Stimulated activated CD8-positive, alpha-beta memory T cell treated with anti-CD3 and anti-CD28 coated beads, Interleukin-7, amount 100 ng/mL, for 1 hour (primary cell): ENCODE measurements at places on chromosomes 7 and 10.

DNA sequence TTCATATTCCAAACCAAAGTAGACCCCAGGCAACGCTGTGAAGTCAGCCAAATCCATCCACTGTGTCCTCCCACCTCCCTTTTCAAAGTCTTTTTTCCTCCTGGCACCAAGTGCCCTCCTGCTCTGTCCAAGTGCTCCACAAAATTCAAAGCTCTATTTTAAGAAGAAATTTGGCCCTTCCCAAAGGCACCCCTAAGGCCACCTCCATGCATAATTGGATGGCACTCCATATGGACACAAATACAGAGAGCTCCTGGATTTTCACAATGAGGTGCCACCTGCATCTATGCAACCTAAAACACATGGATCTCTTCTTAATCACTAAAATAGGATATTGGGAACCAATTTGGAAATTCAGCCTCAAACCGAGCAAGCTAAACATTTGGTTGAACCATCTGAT lies 121.6 kb downstream of the RELN start:
- DNase-seq = no peak

GRCh38 chr7:25626451-25627131 lies 398.3 kb upstream of the NPVF start:
- DNase-seq = no peak

GRCh38 chr10:115814542-115814941 lies 458.5 kb downstream of the GFRA1 start:
- no peak for DNase-seq

- DNase-seq = no peak
Observed at GRCh38 chr7:121017586-121017985, 29.1 kb downstream of the CPED1 start.

DNA sequence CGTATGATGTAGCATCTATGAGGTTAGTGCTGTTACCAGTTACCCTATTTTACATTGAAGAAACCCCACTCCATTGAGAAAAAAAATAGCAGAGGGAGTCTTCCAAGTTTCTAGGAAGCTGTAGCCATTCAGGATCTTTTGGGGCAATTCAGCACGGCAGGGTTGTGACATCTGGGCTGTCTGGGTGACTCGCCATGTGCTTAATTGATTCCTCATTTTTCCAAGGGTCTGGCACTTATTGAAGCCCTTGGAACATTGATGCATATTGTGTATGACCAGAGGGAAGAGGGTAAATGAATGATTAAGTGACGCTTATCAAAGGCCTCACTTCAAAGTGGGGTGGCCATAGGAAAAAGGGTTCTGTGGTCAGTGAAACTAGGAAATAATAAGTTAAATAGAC lies 248.7 kb downstream of the ARHGAP12 start:
- no peak for DNase-seq

- DNase-seq = no peak
Observed at GRCh38 chr10:77313066-77313750, 324.4 kb downstream of the KCNMA1 start.

DNA sequence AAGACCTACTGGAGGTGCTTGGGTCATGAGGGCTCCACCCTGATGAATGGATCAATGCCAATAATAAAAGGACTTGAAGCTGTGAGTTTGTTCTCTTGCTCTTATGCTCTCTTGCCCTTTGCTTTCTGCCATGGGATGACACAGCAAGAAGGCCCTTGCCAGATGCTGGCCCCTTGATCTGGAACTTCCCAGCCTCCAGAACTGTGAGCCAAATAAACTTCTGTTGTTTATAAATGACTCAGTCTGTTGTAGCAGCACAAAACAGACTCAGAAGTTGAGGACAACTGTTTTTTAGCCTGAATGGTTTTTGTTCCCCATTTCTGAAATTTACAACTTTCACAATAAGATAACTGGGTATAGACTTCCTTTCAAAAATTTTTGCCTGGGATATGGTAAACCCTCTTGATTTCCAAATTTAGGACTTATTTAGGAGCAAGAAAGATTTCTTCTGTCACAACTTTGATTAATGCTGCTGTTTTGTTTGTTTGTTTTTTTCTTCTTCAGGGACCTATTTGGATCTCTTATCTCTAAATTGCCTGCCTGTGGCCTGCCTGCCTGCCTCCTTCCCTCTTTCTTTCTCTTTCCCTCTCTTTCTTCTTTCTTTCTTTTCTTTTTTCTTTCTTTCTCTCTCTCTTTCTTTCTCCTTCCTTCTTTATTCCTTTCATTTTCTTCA lies 12.1 kb downstream of the ENTPD1 start:
- DNase-seq = no peak

DNA sequence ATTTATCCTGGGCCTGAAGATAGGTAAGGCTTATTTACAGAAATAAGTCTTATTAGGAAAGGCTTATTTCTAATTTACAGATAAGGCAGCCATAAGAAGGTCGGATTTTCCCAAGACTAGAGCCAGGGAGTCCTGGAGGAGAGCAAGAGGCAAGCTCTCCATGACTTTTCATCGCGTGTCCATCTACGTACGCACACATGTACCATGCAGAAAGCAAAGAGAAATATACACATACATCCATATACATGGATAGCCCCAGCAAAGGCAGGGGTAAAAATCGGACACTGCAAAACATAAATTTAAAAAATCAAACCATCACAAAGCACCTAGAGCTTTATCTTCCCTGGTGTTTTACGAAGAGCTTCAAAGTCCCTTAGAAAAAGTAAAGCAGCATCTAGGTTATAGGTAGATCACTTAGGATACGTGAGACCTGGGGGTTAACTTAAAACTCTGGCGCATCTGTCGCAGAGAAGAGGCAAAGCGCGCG lies 25.8 kb upstream of the ZRANB1 start:
- no peak for DNase-seq

GRCh38 chr10:125627646-125628045 lies 55.3 kb downstream of the TEX36 start:
- no peak for DNase-seq

- DNase-seq = no peak
Observed at GRCh38 chr10:83432261-83433045, 706.9 kb upstream of the GHITM start.

GRCh38 chr10:99339077-99339476 lies 9.9 kb downstream of the CNNM1 start:
- no peak for DNase-seq

DNA sequence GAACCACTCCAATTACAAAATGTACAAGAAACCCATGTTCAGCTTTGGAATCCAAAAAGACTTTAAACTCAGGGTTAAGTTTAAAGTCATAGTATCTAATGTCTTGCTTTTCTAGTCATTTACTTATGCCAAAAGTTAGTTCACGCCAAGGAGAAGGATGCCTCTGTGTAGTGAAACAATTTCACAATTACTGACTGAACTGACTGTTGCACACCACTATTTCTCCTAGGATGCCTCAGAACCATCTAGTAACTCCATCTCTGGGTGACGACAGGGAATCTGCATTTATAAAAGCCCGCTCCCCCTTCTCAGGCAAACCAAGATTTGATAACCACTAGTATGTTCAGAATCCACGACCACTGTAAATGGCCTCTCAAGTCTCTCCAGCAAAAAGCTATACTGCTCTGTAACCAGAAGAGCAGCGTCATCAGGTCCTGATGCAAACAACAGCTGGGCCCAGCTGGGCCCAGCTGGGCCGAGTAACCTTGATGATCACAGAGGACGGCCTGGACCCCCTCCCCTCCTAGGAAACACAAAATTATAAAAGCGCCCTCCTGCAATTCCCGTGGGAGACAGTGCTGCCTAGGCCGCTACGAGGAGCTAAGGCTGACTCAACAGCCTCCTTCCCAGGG lies 680 bp upstream of the ADO start:
- no peak for DNase-seq

DNA sequence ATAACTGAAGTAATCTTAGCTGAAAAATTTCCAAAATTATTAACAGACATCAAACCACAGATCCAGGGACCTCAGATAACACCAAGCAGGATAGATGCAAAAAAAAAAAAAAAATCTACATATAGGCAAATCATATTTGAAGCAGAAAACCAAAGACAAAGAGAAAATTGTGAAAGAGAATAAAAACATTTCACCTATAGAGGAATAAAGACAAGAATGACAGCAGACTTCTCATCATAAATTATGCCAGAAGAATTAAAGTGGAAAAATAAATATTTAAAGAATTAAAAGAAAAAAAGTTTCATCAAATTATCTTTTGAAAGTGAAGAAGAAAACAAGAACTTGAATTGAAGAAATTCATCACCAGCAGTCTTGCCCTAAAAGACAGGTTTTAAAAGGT lies 467.5 kb downstream of the GPAM start:
- no peak for DNase-seq

DNA sequence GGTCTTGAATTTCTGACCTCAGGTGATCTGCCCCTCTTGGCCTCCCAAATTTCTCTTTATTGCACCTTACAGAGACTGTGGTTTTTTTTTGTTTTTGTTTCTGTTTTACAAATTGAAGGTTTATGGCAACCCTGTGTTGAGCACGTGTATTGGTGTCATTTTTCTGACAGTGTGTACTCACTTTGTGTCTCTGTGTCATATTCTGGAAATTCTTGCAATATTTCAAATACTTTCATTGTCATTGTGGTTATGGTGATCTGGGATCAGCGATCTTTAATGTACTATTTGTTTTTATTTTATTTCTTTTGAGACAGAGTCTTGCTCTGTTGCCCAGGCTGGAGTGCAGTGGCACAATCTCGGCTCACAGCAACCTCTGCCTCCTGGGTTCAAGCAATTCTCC lies 89.8 kb downstream of the PRTFDC1 start:
- DNase-seq = no peak

GRCh38 chr10:4522296-4523000 lies 303.6 kb upstream of the AKR1E2 start:
- DNase-seq = no peak

DNA sequence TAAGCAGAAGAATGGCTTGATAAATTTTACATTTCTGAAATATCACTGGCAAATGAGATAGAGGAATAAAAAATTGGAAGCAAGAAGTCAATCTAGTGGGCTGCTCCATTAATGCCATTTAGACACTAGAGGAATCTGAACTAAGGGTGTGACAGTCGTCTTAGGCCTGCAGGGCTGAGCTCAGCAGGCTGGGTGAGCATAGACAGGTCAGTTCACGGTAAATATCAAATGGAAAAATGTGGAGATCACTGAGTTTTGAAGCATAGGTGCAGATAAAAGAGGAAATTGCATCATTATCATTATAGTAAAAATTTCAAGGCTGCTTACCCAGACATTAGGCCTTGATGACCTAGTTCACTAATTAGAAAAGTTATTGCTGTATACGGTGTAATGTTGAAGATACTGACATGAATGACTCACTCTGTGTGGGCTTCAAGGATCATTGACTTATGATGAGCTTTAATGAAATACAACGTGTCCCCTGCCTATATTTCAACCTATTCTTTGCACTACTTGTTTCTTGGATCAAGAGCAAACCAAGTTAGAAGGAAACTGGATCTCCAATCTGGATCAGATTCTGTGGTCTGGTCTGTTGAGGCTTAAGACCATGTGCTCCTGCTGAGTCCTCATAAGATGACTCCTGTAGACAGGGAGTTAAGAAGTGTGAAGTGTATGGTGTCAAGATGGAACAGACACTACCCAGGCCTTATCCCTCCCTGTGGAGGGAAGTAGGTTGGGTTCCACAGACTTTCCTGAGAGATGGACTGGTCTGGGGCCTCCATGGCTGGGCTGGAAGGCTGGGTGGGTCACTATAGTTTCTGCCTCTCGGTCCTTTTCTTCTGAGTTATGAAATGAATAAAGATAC lies 3.6 kb downstream of the OR2F2 start:
- no peak for DNase-seq

- DNase-seq = no peak
Observed at GRCh38 chr7:31549611-31550010, 35.7 kb downstream of the ITPRID1 start.

DNA sequence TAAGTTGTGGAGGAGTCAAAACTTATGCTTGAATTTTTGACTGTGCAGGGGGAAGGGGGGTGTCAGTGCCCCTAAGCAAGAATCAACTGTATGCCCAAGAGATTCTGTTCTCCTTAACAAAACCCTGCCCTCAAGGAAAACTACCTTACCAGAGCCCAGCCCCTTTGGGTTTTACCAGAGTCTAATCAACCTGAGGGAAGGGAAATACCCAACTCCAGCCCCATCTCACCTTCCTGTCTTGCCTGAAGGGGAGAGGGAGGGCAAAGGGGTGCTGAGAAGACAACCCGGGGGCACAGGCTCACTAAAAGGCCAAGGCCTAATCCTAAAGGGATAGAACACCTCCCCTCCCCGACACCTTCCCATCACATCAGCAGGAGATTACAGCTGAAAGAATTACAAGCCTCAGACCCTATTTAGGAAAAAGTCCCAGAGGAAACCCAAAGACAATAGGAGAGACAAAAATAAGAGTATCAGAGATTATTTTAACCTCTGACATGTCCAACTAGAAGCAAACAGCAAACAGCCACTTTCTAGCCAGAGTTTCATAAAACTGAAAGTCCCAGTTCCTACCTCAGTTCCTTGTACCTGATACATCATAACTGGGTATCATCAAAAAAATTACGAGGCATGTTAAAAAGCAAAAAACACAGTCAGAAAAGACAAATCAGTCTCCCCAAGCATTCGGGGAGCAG lies 26.8 kb upstream of the C7orf33 start:
- no peak for DNase-seq

DNA sequence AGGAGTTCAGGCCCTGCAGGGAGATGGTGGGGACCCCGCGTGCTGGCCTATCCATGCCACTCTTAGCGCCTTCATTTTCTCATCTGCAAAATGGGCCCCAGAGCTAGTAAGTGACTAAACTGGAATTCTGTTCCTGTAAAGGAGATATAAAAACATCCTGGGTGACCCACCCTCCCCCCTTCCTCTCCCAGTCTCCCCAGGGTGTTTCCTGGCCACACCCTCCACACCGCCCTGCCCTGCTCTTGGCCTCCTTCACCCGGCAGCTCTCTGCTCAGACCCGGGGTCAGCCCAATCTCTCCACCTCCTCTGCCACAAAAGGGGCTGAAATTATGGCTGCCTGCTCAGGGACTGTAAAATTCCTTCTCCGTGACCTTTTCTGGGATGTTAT lies 70.7 kb downstream of the C10orf105 start:
- DNase-seq = no peak

DNA sequence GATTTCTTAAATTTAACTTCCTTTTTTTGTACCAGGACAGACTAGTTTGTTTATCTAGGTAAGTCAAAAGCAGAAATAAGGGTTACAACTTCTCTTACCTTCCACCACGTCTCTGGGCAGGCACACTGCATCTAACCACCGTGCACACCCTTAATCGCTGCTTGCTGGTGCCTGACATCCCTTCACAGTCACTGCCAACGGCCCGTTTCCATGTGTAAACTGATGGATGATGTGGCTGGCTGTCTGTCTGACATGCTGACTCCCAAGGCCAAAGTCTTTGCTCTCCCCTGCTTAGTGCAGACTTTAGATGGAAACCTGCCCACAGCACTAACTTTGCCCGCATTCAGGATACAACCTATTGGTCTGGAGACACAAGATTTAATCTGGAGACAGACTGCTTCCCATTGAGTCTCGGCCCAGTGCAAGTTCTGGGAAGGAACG lies 1.1 kb downstream of the TMEM273 start:
- DNase-seq = no peak

- no peak for DNase-seq
Observed at GRCh38 chr10:47031901-47032465, 120.8 kb downstream of the PTPN20 start.

- DNase-seq = no peak
Observed at GRCh38 chr10:62738916-62739315, 65.6 kb upstream of the ADO start.
